ENCODE measurements at places on chromosomes 12 and 14.

DNA sequence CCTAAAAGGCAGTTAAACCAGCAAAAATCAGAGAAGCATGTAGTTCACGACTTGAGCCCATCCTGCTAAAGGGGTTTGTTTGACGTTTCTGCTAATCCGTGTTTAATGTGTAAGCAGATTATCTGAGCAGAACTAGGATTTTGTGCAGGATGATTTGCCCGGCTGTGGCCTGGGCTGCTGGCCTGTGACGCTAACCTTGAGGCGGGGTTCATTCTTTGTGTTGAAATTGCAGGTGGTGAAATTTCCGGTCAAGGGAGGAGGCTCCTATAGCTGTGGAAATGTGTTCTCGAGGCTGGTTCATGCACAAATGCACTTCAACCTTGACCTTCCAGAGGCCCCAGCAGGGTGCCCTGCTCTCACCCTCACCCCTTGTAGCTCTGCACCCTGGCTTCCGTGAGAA lies 63.7 kb downstream of the SLC24A4 start:
- DNase-seq, result no peak

DNA sequence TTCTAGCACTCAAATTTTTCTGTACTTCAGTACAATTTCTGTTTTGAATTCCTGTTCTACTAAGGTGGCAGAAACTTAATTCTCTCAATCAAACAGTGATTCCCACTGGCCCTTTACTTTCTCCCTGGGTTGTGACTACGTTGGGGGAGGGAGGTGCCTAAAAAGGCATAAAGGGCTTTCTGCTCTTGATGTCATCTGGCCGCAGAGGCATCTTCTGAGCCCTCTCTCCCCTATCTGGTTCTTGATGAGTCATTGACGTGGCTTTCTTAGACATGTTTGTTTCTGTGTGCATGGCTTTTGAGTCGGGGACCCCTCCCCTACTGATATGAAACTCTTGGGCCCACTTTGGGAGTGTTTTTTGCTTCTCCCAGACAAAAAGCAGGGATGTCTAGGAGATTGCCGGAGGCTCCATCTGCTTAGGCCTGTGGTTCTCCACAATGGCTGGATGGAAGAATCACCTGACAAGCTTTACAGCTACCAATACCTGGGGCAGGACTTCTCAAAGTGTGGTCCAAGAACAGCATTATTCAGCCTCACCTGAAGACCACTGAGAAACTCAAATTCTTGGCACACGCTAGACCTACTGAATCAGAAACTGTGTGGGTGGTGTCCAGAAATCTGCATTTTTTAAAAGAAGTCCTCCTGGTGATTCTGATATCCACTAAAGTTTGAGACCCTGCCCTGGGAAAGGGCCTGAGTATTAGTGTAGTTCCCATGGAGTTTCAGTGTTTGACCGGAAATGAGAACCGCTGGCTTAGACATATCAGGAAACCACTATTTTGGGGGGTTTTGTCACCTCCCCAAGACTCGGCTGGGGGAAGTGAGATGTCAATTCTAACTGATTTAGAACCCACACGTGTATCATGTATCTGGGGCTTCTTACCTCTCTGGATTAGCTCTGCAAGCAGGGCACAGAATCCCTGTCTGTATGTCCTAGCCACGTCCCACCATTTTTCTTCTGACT lies 395.7 kb upstream of the PDE3A start:
- DNase-seq, result no peak

GRCh38 chr12:113870035-113870434 lies 96.1 kb downstream of the RBM19 start:
- no peak for DNase-seq

DNA sequence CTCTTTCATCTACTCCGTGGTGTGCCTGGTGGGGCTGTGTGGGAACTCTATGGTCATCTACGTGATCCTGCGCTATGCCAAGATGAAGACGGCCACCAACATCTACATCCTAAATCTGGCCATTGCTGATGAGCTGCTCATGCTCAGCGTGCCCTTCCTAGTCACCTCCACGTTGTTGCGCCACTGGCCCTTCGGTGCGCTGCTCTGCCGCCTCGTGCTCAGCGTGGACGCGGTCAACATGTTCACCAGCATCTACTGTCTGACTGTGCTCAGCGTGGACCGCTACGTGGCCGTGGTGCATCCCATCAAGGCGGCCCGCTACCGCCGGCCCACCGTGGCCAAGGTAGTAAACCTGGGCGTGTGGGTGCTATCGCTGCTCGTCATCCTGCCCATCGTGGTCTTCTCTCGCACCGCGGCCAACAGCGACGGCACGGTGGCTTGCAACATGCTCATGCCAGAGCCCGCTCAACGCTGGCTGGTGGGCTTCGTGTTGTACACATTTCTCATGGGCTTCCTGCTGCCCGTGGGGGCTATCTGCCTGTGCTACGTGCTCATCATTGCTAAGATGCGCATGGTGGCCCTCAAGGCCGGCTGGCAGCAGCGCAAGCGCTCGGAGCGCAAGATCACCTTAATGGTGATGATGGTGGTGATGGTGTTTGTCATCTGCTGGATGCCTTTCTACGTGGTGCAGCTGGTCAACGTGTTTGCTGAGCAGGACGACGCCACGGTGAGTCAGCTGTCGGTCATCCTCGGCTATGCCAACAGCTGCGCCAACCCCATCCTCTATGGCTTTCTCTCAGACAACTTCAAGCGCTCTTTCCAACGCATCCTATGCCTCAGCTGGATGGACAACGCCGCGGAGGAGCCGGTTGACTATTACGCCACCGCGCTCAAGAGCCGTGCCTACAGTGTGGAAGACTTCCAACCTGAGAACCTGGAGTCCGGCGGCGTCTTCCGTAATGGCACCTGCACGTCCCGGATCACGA lies 2.2 kb downstream of the SSTR1 start:
- no peak for DNase-seq

GRCh38 chr12:56836800-56837663 lies 73.9 kb downstream of the HSD17B6 start:
- DNase-seq, result no peak

DNA sequence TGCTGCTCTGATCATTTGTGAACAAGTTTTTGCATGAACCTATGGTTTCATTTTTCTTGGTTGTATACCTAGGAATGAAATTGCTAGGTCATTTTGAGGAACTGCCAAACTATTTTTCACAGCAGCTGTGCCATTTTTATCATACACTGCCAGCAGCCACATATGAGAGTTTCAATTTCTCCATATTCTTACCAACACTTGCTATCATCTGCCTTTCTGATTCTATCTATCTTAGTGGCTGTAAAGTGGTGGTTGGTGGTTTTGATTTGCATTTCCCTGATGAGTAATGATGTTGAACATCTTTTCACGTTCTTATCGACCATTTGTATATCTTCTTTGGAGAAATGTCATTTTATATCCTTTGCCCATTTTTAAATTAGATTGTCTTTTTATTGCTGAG lies 146.1 kb downstream of the C12orf75 start:
- no peak for DNase-seq

DNA sequence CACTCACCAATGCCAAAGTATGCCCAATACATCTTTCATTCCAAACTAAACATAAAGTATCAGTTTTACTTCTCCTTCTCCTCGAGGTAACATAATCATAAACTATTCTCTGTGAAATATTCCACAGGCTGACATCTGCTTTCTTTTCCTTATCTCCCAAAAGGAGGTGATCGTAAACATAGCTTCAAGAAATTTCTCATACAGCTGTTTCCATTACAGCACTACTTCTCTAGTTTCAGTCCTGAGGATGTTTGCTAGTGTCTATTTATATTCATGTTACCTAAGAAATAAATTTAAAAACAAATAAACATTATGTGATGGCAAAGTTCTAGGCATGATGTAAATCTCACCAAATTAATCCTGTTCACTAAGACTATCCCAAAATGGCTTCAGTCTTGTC lies 90.1 kb upstream of the CPSF6 start:
- DNase-seq, result no peak

DNA sequence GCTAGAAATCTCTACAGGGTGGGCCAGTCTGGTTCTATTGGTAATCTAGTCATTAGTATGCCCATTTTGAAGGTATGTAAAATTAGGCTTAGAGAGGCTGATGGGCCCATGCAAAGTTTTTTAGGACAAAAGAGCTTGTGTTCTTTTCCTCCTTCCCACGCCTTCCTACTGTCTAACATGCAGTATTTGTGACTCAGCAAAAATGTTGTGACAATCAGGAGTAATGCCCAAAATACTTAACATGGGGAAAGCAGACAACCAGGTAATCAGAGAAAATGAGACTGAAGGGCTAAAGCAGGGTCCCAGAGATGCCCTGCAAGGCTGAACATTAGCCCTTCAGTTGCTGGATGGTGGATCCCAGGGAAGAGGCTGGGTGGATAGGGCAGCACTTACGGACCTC lies 437.9 kb downstream of the BCL11B start:
- no peak for DNase-seq

DNA sequence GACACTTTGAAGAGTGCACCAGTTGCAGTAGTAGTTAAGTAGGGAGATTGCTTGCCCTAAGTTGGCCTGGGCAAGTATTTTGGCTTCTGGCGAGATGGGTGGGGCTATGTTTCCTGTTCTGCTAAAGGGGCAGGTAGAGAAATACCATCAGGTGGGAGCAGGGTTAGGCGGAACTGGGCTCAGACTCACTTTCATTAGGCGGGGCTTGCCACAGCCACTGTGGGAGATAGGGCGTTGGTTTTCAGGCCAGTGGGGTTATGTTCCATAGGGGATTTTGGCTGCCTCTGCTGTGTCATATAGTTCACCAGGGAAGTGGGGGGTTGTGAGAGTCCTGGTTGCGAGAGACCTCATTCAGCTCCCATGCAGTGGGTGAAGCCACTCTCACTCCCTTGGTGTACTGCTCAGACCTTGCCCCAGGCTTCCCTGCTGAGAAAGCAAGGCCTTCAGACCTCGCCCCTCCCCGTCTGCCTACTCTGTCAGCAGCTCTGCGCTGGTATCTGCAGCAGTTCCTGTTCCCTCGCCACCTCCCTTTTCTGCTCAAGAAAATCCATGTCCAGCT lies 43.3 kb downstream of the AEBP2 start:
- DNase-seq, result no peak

DNA sequence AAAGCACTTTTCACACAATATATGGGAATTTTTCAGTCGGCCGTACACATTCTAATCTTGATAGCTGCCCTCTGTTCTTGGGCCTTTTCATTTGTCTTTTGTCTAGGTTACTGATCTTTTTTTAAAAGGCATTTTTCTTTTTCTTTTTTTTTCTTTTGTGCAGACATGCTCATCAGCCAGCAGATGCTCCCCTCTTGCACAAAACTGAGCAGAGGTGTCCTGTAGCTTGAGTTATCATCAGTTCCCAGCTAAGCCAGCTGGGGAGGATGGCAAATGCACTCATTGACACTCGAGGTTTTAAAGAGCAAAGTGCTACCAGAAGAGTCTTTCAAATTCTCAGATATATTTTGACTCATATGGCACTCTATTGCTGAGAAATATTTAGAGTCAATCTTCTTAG lies 913.9 kb upstream of the SEL1L start:
- DNase-seq, result peak; percentile 7

DNA sequence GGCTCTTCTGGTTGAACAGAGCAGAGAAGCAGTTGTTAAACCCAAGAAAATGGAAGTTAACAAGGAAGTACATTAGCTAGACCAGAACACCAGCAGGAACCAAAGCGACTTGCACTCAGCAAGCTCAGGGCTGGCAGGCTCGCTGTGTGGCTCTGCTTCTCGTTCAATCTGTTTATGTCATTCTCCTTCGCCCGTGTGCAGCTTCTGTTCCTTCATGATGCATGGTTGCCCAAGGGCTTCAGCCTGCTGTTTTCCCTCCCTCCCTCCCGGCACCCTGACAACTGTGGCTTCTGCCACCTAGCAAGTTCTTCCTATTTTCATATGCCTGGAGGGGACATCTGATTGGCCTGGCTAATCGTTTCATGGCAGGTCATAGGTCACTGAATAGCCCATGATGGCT lies 25.3 kb downstream of the PIGH start:
- no peak for DNase-seq

DNA sequence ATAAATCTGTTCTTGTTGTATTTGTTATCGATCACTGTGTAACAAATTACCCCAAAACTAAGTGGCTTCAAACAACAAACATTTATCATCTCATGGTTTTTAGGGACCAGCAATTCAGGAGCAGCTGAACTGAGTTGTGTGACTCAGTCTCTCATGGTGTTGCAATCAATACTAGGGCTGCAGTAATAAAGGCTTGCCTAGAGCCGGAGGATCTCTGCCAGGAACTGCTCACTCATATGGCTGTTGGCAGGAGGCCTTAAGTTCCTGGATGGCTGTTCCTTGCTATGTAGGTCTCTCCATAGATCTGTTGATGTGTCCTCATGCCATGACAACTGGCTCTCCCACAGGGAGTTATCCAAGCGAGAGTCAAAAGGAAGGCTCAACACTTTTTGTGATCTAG lies 3.8 kb upstream of the PSMC6 start:
- no peak for DNase-seq

DNA sequence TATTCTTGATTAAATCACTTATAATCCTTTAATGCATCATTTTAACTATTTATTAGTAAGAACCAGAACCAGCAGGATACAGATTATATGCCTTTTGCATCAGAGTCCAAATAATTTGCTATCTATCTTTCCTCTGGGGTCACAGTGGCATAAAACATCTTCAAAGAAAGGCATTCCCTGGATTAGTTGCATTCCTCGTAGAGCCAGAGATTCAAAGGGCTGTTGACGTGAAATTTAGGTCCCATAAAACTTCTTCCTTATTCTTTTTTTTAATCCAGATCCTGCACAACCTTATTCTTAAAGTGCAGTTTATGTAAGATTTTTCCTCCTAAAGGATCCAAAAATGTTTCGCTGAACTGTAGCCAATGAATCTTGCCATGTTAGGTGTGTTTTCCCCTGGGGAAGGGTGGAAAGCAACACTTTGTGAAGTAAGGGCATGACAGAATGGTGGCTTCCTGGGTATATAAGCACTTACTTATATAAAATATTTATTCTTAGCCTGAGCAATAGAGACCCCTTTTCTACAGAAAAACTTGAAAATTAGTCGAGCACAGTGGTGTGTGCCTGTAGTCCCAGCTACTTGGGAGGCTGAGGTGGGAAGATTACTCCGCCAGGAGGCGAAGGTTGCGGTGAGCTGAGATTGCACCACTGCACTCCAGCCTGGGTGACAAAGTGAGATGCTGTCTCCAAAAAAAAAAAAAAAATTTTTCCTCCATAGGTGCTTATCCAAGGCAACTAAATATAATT lies 208.7 kb downstream of the PCNX1 start:
- no peak for DNase-seq

DNA sequence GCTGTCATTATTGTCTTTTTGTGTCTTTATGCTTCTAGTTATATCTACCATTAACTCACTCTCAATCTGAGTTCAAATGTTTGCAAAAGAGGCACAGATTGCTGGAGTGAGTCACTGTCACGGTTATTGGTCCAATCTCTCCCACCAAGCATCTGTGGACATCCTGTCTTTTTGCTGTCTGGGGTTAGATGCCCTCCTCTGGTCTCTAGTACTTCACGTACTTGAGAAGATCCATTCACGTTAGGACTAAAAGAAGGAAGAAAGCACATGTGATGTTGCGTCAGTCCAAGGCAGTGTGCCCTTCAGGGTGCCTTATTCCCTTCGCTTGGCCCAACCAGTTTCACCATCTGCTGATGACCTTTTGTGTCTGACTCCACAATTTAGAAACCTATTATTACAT lies 72.3 kb upstream of the STXBP6 start:
- peak; percentile 20 for DNase-seq

Measured in SJCRH30 (cell line).